Daoy (cell line): ENCODE measurements at places on chromosomes 7 and 10. TPM values are rescaled to one million over a fixed set of nuclear protein-coding genes. Genes with fewer than 3 reads are reported as not detected.

DNA sequence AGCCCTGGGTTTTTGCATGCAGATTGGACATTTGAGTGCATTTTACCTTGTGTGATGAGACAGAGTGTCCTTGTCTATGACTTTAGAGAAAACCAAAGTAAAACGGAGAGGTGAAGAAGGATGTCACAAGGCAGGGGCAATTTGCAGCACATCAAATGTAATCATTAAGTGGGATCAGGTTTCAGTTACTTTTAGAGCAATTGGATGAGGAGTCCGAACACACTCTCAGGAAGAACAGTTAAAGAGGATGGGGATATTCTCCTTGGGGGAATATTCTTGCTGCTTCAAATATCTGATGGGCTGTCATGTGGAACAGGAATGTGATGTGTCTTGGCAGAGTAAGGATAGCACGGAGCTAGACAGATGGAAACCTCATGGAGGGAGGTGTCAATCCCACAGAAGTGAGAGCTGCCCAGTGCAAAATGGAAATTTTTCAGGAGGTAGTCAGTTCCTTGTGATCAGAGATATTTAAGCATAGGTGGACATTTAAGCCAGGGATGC, 757 bp downstream of the RAB19 start:
- no peak for DNase-seq

DNA sequence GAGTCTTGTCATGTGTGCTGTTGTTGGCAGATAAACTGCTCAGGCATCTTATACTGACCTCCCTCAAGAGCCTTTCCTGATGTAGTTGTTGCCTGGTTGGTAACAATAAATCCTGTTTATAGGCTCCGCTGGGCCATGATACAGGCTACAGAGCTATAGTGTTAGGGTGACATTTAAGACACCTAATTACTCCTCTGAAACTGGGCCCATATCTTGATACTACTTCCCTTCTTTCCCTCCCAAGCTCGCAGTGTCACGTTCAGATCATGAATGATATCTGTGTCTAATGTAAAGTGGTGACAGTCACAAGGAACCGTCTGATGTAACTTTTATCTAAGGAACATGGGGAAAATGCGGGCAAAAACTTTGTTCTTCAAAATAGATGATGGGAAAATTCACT, 35.4 kb downstream of the CROT start:
- no peak for DNase-seq

DNA sequence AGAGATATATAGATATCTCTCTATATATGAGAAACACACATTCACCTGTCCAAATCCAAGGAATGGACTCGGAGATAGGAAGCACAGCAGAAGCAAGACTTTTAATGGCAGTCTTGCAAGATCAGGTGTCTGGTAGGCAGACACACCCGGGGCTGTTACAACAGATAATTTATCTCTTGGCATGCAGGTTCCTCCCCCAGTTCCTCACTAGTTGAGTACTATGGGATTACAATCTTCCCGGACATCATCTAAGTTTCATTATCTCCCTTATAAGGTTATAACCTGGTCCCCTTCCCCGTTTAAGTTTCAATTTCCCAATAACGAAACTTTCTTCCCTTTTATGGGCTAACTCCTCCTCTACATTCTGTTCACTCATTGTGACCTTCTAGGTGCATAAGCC, 399.3 kb downstream of the PPP1R3A start:
- DNase-seq = no peak

- DNase-seq = no peak
Observed at GRCh38 chr10:18988338-18988737, 60.3 kb upstream of the MALRD1 start.

Gene GHRHR
- not detected in 2 replicates for total RNA-seq

Gene MKX
- total RNA-seq = 0.39 and 1.6 TPM in 2 replicates

Gene MUC3A
- not detected in 2 replicates for total RNA-seq
